Mesendoderm (in vitro differentiated cells): ENCODE measurements at places on chromosomes 13 and 19.
A peak's percentile ranks its signal among the peaks of the same experiment; 100 is the strongest.

DNA sequence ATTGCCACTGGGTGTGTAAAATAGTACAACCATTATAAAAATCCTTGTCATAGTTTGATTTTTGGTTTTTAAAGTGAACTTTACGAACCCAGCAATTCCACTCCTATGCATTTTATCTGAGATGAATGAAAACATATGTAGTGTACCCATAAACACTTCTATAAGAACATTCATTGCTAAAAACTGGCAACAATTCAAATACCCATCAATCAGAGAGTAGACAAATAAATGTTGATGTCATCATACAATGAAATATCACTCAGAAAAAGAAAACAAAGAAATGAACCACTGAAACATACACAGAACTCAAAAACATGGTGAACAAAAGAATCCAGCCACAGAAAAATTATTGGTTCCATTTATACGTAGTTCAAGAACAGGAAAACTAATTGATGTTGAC is 202.3 kb downstream of the ABCC4 start:
- no peak overlapping the region for H3K27ac ChIP-seq
- no peaks in the 10 kb centered on the region for H3K36me3 ChIP-seq
- H3K27me3 ChIP-seq, result no peaks in the 10 kb centered on the region

- no peaks in the 10 kb centered on the region for H3K27me3 ChIP-seq
- no peak for DNase-seq
- H3K4me1 ChIP-seq, result peaks cover 2% of the 10 kb centered on the region
- no peak overlapping the region for H3K27ac ChIP-seq
- H3K36me3 ChIP-seq, result no peaks in the 10 kb centered on the region
- peak overlapping the region; percentile 14 for H3K4me3 ChIP-seq
Observed at GRCh38 chr19:19106056-19106551, 32.2 kb downstream of the TMEM161A start.

DNA sequence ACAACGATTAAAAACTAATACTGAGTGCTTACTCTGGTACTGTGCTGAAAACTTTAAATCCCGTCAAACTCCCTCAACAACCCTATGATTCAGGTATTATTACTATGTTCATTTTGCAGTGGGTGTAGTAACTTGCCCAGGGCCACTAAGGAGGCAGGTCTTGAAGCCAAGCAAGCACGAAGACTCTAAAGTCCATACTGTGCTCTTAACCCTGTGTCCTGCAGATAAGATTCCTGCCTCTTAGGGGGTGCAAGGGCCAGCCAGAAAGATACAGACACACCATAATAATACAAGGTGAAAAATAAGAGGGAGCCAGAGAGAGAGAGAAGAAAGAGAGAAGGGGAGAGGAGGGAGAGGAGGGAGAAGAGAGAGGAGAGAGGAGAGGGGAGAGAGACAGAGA is 95.5 kb downstream of the CDADC1 start:
- no peak overlapping the region for H3K4me3 ChIP-seq
- H3K27ac ChIP-seq, result no peak overlapping the region
- H3K4me1 ChIP-seq, result no peaks in the 10 kb centered on the region
- DNase-seq, result no peak

DNA sequence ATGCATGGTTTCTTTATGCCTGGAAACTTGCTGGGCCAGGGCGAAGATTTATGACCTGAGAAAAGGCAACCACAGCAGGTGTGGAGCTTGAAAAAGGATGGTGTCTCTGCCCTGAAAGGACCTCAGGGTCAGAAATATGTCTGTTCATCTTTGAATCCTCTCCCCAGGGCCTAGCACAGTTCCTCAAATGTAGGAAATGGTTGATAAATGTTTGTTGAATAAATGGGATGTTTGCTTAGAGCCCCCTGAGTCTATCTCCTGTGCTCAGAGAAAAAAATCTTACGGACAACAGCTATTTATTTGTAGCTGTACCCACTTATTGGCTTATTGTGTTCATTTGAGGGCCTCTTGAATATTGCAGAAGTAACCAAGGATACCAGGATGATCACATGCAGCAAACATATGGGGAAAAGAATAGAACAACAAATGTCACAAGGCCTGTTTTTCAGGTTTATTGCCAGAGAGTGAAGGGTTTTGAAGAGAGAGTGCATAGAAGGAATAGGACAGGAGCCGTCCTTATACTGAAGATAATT is 114.5 kb downstream of the KLF5 start:
- no peak overlapping the region for H3K27ac ChIP-seq
- H3K36me3 ChIP-seq, result no peaks in the 10 kb centered on the region
- no peak for DNase-seq
- H3K27me3 ChIP-seq, result no peaks in the 10 kb centered on the region

DNA sequence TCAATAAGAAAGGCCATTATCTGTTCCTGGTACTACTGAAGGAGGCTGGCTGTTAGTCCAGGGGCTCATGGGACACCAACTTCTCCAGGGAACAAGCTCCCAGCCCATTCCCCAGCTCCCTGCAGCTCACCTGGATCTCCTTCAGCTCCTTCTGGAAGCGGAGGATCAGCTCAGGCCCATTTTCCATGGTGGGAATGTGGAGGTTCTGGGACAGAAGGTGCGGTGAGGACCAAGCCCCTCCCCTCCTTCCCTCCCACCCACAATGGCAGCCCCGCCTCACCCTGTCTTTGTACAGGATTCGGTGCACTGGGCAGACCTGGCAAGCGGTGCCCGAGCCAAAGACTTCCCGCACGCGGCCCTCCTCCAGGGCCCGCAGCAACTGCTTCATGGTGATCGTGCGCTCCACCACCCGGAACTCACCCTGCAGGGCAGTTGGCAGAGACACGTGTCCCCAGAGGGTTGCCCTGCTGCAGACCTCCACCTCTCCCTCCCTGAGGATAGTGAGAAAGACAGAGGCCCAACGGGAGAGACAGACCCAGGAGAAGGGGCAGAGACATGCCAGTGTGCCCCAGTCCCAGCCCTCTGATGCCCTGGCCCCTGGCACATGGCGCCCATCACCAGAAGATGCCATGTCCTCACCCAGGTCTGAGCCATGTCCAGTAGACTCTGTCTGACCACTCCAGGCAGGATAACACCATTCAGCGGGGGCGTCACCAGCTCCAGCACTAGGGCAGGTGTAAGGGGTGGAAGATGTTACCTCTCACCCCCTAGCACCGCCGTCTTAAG is 14.3 kb downstream of the BCAT2 start:
- H3K4me3 ChIP-seq, result no peak overlapping the region
- DNase-seq, result no peak
- H3K4me1 ChIP-seq, result peaks cover 3% of the 10 kb centered on the region
- no peaks in the 10 kb centered on the region for H3K27me3 ChIP-seq

GRCh38 chr19:45049073-45049736 is 10.4 kb downstream of the CLASRP start:
- H3K36me3 ChIP-seq, result peaks cover 4% of the 10 kb centered on the region
- no peaks in the 10 kb centered on the region for H3K27me3 ChIP-seq
- no peak for DNase-seq
- no peak overlapping the region for H3K27ac ChIP-seq
